Hepatocyte (in vitro differentiated cells): ENCODE measurements at places on chromosomes 16 and 17.

DNA sequence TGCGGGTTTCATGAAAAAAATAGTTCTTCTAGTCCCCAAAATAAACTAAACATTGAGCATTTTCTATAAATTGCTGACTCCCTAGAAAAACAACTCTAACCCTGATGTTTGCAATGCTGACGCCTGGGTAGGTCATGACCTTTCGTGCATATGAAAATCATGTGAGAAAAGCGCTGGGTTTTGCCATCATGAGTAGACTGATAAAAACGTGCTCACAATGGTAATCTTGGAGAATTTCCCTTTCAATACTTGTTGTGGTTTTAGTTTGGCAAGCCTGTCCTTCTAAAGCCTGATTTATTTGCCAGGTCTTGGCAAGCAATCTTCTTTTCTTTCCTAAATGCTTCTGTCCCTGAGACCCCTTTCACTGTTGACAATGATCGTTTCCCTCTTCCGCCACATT, 4.0 kb upstream of the CLEC10A start:
- no peak overlapping the region for H3K4me3 ChIP-seq
- no peak for DNase-seq
- no peaks in the 10 kb centered on the region for H3K36me3 ChIP-seq
- no peaks in the 10 kb centered on the region for H3K27me3 ChIP-seq
- H3K27ac ChIP-seq, result no peak overlapping the region

DNA sequence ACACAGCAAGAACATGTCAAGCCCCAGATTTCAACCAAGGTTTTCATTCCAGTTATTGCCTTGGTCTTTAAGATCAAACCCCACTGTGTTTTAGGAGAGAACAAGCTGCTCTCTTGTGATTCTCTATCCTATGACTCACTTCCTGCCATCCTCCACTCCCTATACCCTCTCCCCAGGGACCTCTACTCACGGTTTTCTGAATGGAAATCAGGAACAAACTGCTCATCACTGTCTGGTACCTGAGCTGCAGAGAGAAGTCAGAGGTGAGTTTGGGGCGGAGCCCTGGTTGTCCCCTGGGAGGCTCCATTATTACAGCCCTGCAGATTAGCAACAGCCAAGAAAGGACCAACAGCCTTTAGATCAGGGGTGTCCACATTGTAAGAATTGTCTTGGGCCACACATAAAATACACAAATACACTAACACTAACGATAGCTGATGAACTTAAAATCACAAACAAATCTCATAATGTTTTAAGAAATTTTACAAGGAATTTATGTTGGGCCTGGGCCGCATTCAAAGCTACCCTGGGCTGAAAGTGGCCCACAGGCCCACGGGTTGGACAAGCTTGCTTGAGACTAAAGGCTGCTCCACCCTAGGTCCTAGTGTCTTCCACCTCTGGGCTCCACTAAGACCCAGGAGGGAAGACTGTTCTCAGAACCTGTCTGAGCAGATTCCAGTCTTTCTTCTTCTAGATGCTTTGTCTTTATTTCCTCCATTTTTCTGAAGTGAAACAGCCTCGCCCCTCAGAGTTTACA, 9.7 kb downstream of the ETV4 start:
- H3K27ac ChIP-seq, result no peak overlapping the region
- peaks cover under 1% of the 10 kb centered on the region for H3K4me1 ChIP-seq
- DNase-seq, result no peak
- H3K27me3 ChIP-seq, result no peaks in the 10 kb centered on the region
- H3K4me3 ChIP-seq, result no peak overlapping the region

DNA sequence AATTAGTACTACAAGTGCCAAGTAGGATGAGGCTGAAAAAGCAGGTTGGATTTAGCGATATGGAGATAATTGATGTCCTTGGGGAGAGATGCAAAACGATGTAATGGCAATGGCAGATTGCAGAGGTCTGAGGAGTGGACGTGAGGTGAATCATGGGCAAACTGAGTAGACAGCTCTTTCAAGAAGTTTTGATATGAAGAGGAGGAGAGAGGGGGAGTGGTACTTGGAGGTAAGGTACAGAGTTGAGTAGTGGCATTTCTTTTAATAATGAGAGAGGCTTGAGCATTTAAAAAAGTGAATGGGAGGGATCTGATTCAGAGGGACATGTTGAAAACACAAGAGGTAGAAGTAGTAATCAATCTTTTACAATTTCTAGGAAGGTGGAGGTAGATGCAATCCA, 17.7 kb upstream of the VPS4A start:
- DNase-seq, result no peak
- H3K4me3 ChIP-seq, result no peak overlapping the region
- no peaks in the 10 kb centered on the region for H3K27me3 ChIP-seq
- H3K36me3 ChIP-seq, result no peaks in the 10 kb centered on the region
- H3K27ac ChIP-seq, result no peak overlapping the region

DNA sequence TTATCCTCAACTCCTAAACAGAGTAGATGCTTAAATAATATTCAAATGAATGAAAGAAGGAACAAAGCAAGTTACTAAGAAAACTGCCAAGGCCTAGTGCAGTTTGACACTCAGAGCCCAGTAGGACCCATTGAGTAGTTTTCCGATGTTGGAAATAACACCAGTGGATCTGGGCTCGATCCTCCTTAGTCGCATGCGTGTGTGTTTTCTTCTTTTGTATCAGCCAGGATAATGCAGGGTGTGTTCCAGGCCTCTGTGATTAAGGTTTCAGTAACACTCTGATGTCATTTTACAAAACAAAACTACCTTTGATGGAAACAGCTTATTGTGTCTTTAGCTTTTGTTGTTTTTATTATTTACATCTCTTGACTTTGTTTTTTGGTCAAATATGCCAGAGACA, 24.5 kb downstream of the KSR1 start:
- H3K36me3 ChIP-seq, result no peaks in the 10 kb centered on the region
- H3K4me3 ChIP-seq, result no peak overlapping the region
- no peak overlapping the region for H3K27ac ChIP-seq
- peaks cover 7% of the 10 kb centered on the region for H3K4me1 ChIP-seq
- H3K27me3 ChIP-seq, result no peaks in the 10 kb centered on the region

DNA sequence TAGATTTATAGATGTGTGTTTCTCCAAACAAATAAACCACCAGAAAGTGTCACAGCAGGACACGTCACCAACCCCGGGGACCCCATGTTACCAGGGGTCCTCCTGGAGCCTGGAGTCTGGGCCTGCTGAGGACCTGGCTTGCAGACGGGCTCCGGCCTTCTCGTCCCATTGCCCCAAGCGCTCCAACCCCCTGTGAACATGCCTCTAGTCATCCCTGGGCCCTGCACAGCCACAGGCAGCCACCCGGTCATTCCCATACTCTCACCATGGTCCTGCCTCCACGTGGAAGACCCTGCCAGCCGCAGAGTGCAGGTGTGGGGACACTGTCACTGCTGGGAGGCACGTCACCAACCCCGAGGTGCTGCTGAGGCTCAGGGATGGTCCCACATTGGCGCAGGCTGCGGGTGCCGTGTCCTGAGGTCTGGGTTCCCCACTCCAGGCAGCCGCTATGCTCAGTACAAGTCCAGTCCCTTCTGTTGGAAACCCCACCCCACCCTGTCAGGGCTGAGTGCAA, 4.5 kb downstream of the SECTM1 start:
- peaks cover 53% of the 10 kb centered on the region for H3K4me1 ChIP-seq
- no peak for DNase-seq
- no peaks in the 10 kb centered on the region for H3K36me3 ChIP-seq
- no peaks in the 10 kb centered on the region for H3K27me3 ChIP-seq
- peak overlapping the region; percentile 85 for H3K27ac ChIP-seq
- H3K4me3 ChIP-seq, result no peak overlapping the region

DNA sequence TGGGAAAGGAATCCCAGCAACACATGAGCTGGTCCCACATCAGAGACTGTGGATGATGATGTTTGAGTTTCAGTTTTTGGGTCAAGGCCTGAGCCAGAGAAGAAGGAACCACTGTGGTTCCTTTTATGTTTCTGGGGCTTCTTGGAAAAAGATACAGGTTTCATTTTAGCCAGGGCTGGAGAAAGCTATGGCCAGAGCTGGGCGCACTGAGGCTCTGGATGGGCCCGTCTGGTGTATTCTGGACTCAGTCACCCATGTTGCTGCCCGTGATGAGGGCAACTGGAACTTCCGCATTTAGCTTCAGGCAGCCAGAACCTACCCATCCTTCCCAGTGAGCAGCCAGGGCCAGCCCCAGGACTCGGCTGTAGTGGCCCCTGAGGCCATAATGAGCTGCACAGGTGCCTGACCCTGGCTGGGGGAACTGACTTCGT, 15.0 kb upstream of the PITPNA start:
- H3K27ac ChIP-seq, result peak overlapping the region; percentile 63
- H3K36me3 ChIP-seq, result no peaks in the 10 kb centered on the region
- no peak overlapping the region for H3K4me3 ChIP-seq
- H3K4me1 ChIP-seq, result peaks cover 9% of the 10 kb centered on the region
- DNase-seq, result peak; percentile 3

- peaks cover 8% of the 10 kb centered on the region for H3K4me1 ChIP-seq
- peak; percentile 97 for DNase-seq
- H3K27ac ChIP-seq, result peak overlapping the region; percentile 49
Measured at GRCh38 chr17:3004150-3004801, 59.1 kb downstream of the OR1D5 start.
